Body of pancreas (tissue), 4 donors: ENCODE measurements at places on chromosomes 2 and 18. TPM values are rescaled to one million over a fixed set of nuclear protein-coding genes. Genes with fewer than 3 reads are reported as not detected.

SLC5A7 gene
- total RNA-seq: not detected

CPLX4 gene
- total RNA-seq: not detected

IAH1 gene
- total RNA-seq: 10.2 TPM

LOXL3 gene
- 0.33 TPM for total RNA-seq

RFTN2 gene
- 11.9 TPM for total RNA-seq
